ENCODE measurements at places on chromosomes 7 and 10.

- DNase-seq: no peak
Observed at GRCh38 chr7:98668255-98668654, 51.2 kb downstream of the NPTX2 start.

DNA sequence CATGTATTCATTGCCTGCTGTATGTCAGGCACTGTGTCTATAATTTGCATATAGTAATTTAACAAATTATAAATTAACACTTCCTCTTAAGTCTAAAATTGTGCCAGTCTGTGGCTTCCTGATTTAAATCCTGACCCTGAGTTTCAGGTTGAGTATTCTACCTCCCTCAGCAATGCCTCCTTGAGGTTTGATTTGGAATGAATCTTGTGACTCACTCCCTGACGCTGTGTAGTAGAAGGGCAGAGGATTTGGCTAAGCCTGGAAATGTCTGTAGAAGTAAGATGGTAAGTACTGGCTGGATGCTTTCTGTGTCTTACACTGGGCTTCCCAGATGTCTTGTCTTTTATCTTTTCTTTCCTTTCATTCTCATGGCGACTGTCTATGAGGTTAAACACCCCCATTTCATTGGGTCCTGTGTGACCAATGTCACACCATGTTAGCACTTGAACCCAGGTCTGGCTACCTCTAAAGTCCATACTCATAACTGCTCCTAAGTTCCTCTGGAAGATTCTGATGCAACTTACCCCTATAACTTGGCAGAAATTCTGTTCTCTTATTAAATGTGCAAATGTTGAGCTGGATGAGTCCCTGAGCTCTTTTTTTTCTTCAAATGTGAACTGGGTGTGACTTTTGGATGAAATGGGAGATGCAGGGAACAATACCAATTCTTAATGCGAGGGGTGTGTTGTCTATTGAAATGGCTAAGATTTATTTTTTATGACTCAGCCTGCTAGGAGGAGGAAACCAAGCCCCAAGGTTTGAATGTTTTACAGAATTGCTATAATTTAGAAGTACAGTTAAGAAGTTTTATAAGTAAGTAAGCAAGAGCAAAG is 48.5 kb downstream of the PLCE1 start:
- no peak for DNase-seq

GRCh38 chr7:3141326-3141725 is 97.7 kb upstream of the CARD11 start:
- no peak for DNase-seq

DNA sequence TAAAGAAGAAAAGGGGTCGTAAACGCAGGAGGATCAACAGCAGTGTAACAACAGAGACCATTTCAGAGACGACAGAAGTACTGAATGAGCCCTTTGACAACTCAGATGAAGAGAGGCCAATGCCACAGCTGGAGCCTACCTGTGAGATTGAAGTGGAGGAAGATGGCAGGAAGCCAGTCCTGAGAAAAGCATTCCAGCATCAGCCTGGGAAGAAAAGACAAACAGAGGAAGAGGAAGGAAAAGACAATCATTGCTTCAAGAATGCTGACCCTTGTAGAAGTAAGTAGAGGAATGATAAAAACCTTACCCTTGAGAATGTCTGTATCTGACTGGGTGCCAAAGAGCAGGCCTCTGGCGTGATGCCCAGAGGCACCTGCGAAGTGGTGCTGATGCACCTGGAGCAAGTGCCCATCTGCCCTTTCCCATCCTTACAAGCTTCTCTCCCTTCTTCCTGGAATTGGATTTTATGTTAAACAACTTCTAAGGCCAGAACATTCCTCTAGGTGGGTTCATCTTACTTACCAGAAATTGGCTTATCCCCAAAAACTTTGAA is 86.4 kb upstream of the SAMD8 start:
- no peak for DNase-seq

DNA sequence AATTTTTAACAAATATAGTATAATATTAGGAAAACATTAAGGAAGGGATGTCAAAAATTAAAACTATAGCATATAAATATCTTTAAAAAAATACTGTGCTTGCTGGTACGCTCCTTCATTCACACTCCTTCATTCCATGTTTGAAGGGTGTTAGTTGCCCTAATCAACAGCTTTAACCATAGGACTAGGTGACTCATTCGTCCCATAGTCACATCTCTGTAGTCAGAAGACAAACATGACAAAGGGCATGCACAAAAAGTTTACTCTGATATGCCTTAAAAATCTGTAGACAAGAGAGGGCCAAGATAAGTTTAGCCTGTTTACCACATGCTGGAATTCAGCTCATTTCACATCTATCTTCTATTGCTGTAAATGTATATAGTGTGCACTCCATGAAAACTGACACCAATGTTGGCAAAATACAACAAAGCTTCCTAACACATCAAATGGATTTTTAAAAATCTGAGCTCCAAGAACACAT is 646 bp downstream of the FAM13C start:
- DNase-seq: no peak

- DNase-seq: no peak
Observed at GRCh38 chr7:47466832-47467231, 115.1 kb downstream of the TNS3 start.

Data from nucleus accumbens (tissue), 56 donors.